ENCODE measurements at places on chromosomes 3 and 15. TPM values are rescaled to one million over a fixed set of nuclear protein-coding genes. Genes with fewer than 3 reads are reported as not detected.

The ZMYND10 gene
- total RNA-seq = 1.2 TPM

The TADA3 gene
- 33.2 TPM for total RNA-seq

The KCNAB1 gene
- 4.9 TPM for total RNA-seq

The CAND2 gene
- 10.7 TPM for total RNA-seq

The INSYN1 gene
- total RNA-seq = 7.3 TPM

The SPCS1 gene
- total RNA-seq = 52.0 TPM
